ENCODE measurements at places on chromosomes 3 and 15.

DNA sequence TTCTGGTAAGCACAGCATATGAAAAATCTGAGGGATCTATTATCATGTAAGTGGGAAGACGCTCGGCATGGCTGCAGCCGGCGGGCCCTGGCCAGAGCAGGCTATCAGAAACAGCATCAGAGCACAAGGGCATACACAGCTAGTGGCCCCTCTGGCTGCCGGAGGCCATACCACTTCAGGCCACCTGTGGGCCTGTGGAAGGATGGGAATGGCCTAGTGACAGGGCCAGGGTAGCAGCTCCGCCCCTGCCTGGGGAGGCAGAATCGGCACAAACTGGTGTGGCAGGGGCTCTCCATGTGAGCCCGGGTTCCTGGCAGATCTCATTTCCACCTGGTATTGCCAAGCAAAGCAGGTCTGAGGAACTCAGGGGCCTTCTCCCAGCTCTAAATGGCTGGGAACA lies 46.4 kb downstream of the SH3BP5 start:
- DNase-seq: no peak

- DNase-seq: peak; percentile 92
These were observed at the start of gene MEIS2 for GRCh38 chr15:37100109-37100965. Gene MEIS2, minus strand, starts transcription at chr15:37100549. Its CDS starts 1,083 bp downstream, at chr15:37099466.

DNA sequence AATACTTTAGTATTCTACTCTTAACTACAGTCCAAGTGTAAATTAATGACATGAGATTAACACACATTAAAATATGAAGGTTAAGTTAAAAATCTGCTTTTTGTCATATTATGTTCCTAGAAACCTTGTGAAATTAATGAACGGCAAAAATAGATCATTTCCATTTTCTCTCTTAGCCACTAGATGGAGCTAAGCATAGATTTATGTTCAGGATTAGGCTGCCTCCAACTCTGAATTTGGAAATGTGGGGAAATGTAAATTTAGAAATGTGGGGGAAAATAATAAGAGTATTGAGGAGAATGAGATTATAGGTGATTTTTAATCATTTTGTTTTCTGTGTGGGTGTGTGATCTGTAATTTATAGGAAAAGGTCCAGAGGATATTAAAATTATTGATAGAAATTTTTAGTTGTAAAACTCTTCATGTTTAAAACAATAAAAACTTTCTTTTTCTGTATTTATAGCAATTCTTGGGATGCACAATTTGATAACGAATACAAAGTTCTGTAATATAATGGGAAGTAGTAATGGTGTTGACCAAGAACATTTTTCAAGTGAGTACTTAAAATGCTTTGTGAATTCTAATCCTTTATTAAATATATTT lies 59.2 kb downstream of the TMOD3 start:
- no peak for DNase-seq

DNA sequence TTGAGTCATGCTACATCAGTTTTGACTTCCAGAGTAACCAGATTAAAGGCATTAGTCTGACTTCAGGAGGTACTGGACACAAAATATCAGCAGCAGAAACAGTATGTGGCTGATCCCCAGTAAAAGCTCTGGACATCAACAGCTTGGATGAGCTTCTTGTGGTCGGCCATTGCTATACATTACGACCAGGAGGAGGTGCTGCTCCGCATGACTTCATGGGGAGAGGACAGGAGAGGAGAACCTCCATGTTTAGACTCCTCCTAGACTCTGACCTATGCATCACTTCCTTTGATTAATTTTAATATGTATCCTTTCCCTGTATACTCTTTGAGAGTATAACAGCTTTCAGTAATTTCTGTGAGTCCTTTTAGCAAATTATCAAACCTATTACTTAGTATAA lies 285.6 kb upstream of the ARHGEF26 start:
- no peak for DNase-seq

DNA sequence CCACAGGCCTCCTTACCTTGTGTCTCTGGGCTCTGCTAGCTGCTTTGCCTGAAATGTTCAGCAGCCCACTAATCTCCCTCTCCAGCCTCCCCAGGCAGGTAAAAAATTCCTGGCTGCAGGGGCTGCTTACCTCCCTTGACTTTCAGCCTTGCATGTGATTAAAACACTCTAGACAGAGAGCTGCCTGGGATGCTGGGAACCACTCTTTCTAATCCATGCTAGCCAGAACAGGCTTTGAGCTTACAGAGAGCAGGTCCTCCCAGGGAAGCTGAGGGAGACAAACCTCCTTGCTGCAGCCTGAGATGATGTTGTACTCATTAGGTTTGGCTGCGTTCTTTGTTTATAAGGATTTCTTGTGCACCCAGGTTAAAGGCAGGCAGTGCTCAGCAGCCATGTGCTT lies 33.7 kb upstream of the LIPC start:
- no peak for DNase-seq

DNA sequence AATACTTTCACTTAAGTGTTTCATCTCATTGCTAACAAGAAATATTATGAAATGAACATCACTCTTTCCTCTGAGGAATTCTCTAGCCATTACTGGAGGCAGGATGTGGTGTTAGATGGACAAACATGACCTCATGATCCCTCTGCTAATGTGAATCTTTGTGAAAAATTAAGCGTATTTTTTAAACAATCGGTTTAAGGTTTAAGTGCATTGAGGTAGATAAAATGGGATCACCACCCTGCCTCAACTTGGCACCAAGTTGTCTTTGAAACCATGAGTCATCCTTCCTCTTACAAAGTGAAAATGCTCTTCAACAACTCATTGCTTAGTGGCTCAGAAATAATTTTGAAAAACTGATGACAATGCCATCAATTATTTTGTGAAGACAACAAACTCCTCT lies 76.0 kb upstream of the DCBLD2 start:
- no peak for DNase-seq

DNA sequence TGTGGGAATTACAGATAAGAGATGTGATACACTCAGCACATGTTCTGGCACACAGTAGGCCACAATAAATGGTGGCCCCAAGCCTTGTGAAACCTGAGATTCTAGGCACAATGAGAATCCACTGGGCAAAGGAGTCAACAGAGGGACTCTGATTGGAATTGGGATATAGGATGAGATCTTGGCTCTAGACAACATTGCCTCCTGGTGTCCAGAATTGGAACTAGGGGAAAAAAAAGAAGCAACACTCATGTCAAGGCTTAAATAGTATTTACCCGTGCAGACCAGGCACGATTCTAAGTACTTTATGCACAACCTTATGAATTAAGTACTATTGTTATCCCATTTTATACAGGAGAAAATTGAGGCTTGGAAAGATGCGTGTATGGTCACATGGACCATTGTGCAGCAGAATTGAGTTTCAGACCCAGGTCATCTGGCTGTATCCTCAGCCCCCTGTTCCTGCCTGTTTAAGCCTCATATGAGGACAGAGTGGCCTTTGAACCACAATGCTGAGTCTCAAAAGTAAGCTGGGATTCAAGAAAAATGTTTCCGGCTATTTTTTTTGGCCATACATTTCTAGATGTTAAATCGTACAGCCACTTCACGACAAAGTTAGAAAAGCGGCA lies 124.8 kb downstream of the SV2B start:
- peak; percentile 49 for DNase-seq

- no peak for DNase-seq
These were observed 67.8 kb downstream of the UBP1 start for GRCh38 chr3:33372218-33373081.

- no peak for DNase-seq
These were observed 21.4 kb upstream of the ZBTB47 start for GRCh38 chr3:42632146-42632545.
